NCI-H2029 (cell line): ENCODE measurements at places on chromosomes 2 and 18.

DNA sequence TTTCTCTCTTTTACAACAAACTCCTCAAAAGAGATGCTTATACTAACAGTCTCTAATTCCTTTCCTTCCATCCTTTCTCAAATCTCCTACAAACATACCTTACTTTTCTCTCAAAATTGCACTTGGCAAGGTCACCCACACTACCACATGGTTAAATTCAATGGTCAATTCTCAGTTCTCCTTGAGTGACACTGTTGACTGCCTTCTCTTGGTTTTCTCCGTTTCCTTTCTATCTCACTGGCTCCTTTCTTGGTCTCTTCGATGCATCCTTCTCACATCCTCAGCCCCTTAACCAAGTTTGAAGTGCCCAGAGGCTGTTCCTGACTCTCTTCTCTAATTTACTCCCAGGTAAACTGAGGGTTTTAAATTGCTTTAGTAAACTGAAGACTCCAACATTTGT, 12.5 kb downstream of the C1D start:
- DNase-seq: no peak

DNA sequence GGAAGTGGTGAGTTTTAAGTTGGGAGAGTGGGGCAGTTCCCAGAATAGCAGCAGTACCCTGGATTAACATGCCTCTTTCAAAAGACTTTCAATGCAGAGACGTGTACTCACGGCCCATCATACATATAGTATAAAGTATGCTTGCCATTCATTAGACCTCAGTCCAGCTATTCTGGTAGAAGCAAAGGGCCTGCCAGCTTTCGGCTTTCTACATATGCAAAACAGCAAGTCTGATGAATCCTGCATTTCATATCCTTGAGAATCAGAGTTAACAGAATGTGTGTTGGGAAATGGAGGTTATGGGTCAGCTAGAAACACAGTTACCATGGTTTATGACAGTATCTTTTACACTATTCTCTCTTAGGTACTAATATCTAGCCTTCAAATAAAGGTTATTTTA, 27.5 kb downstream of the SATB2 start:
- no peak for DNase-seq

- DNase-seq: no peak
These were observed 11.5 kb upstream of the MBP start for GRCh38 chr18:77144046-77144445.

- no peak for DNase-seq
These were observed 67.3 kb downstream of the INPP4A start for GRCh38 chr2:98511981-98512380.

DNA sequence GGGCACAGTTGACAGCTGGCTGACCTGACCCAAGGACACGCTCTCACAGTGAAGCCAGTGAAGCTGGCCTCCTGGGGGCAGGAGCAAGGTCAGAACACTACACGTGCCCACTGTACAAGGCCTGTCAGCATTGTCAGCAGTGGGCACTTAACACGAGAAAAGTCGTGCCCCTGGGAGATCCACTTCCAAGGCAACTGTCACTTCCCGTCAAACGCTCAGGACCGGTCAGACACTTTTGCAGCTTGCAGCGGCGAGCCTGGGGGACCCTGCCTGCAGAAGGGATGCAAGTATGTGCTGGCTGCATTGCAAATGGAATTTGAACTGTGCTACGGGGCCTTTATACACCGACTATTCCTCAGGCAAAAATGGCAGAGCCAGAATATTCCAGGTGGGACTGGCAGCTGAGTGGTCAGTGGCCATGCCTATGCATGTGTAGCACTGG, 176.2 kb downstream of the BCL2 start:
- DNase-seq: no peak

- DNase-seq: no peak
These were observed 30.0 kb downstream of the PPP3R1 start for GRCh38 chr2:68222287-68222686.

- no peak for DNase-seq
These were observed 105.8 kb upstream of the TTN start for GRCh38 chr2:178913049-178913441.

DNA sequence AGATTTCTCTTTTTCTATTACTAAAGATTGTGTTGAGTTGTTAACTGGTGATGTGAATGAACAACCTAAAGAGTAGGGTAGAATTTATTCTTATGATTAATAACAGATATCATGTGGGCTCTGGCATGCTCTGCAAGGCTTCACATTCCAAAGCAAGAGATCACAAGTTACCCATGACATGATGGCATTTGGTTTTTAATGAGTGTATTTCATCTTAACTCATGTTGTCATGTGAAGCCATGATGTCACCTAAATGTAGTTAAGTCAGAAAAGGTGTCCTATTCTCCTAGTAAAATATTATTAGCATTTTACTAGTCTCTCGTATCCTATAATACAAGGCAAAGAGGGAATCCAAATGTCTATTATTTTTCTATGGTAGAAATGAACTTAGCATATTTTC, 678.0 kb downstream of the ARHGAP15 start:
- no peak for DNase-seq

GRCh38 chr2:10559634-10560224, 111.6 kb upstream of the ODC1 start:
- DNase-seq: no peak

- DNase-seq: no peak
These were observed 15.7 kb upstream of the DARS1 start for GRCh38 chr2:136001131-136001530.

GRCh38 chr2:68871159-68871764, at the start of gene BMP10:
Gene BMP10, minus strand, starts transcription at chr2:68871397. Its CDS starts 39 bp downstream, at chr2:68871358.
- no peak for DNase-seq

GRCh38 chr2:224442071-224442967, 40.4 kb upstream of the FAM124B start:
- peak; percentile 35 for DNase-seq

DNA sequence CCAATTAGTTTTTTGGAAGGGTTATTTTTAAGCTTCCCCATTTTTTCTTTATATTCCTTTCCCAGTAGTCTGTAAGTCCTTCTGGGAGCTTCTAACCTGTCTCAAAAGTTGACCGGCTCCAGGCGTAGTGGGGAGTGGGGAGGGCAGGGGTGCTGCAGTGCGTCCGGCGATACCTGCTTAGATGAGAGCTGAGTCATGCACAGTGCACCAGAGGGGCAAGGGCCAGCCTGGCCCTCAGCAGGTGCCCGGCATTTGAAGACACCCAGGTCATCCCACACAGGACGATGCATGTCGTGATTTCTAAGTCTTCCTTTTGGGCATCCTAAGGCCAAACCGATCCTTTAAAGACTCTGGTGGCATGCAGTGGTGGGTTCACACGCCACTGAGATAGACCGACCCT, 73.4 kb downstream of the TPO start:
- DNase-seq: no peak

- no peak for DNase-seq
These were observed 1326.0 kb downstream of the LRP1B start for GRCh38 chr2:140804700-140805260.

GRCh38 chr2:167771628-167772027, 475.8 kb downstream of the STK39 start:
- DNase-seq: no peak

GRCh38 chr18:486929-487740, 13.4 kb downstream of the COLEC12 start:
- no peak for DNase-seq

- no peak for DNase-seq
These were observed 72.7 kb downstream of the TWIST2 start for GRCh38 chr2:238920601-238921001.

- no peak for DNase-seq
These were observed 109.1 kb upstream of the RMDN2 start for GRCh38 chr2:37816036-37816435.

GRCh38 chr2:54514822-54515569, 58.9 kb downstream of the SPTBN1 start:
- no peak for DNase-seq

GRCh38 chr2:4073026-4073569, 369.7 kb downstream of the DCDC2C start:
- no peak for DNase-seq

GRCh38 chr2:206563374-206563773, 78.9 kb upstream of the FAM237A start:
- DNase-seq: no peak

DNA sequence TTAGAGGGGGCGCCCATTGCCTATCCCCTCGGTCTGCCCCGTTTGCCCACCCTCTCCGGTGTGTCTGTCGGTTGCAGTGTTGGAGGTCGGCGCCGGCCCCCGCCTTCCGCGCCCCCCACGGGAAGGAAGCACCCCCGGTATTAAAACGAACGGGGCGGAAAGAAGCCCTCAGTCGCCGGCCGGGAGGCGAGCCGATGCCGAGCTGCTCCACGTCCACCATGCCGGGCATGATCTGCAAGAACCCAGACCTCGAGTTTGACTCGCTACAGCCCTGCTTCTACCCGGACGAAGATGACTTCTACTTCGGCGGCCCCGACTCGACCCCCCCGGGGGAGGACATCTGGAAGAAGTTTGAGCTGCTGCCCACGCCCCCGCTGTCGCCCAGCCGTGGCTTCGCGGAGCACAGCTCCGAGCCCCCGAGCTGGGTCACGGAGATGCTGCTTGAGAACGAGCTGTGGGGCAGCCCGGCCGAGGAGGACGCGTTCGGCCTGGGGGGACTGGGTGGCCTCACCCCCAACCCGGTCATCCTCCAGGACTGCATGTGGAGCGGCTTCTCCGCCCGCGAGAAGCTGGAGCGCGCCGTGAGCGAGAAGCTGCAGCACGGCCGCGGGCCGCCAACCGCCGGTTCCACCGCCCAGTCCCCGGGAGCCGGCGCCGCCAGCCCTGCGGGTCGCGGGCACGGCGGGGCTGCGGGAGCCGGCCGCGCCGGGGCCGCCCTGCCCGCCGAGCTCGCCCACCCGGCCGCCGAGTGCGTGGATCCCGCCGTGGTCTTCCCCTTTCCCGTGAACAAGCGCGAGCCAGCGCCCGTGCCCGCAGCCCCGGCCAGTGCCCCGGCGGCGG, 1.7 kb downstream of the MYCN start:
- no peak for DNase-seq

DNA sequence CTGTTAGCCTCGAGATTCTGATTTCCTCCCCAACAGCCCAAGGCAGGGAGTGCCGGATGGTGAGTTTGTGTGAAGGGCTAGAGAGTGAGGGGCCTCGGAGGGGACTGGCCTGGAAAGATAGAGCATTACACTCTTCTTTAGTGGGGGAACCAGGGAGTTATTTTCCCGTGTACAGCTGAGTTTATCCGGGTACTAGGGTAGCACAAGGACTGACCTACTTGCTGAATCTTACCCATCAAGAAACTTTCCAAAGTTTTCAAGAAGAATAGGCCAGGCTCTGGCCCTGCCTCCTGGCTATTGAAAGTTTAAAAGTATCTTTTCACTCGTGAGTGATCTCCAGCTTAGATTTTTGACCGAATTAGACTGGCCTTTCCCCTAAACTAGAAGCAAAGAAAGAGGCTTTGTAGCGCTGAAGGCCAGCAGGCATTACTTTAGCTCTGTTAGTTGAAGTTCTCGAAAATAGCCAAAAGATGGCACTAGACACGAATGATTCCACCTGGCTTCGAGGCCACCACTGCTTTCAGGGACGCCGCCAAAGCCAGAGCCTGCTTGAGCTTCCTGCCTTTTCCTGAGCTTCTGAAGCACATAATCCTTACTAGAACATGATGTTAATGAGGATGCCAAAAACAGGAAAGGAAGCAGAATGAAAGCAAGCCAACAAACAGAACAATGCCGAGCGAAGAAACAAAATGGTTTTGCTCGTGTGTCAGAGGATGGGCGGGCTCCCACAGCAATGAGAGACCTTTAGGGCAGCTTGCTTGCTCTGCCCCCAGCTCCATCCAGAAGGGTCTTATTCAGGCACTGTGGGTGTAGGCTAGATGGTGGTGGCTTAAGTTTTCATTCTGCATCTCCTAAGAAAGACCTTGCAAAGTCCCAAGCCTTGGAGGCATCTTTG, 55.8 kb downstream of the TSN start:
- peak; percentile 55 for DNase-seq

- DNase-seq: no peak
These were observed 289.8 kb upstream of the UBE2E3 start for GRCh38 chr2:180690611-180691010.

DNA sequence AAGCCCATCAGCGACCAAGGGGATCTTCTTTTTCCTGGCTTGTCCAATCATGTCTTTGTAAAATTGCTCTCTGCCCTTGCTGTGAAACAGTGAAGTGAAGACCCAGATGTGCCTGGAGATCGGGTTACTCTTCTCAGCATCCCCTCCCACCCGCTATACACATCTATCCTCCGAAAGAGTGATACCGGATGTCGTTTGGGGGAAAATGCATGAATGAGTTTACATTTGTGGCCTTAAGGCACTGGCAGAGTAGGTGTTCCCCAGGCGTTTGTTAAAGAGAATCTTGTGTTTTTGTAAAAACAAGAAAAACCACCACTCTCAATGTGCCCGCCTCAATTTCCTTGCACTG, 528.3 kb downstream of the CMPK2 start:
- no peak for DNase-seq

DNA sequence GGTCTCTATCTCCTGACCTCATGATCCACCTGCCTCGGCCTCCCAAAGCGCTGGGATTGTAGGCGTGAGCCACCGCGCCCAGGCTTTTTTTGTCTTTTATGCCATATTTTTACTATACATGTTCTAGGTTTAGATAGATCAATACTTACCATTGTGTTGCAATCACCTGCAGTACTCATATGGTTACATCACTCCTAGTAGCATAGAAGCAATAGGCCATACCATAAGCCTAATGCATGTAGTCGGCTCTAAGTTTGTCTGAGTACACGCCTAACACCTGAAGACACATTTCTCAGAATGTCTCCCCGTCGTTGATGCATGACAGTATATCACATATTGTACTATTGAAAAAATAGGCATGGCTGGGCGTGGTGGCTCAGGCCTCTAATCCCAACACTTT, 27.1 kb upstream of the TGIF1 start:
- no peak for DNase-seq

DNA sequence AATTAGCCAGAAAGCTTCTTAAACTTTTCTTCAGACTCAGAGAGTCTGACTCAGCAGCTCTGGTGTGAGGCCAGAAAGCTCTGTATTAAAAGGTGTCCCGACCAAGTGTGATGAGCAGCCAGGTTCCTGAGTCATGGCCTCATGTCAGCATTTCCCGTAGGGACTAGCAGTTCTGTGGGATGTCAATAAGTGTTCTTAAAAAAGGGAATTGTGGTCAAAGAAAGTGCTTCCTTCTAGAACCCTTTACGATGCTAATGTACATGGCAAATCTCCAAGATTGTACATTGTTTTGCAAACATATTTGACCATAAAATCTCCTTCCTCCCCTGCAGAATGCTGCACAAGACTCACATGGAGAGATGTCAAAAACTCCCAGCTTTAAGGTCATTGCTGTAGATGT, 80.1 kb downstream of the PLA2R1 start:
- no peak for DNase-seq

DNA sequence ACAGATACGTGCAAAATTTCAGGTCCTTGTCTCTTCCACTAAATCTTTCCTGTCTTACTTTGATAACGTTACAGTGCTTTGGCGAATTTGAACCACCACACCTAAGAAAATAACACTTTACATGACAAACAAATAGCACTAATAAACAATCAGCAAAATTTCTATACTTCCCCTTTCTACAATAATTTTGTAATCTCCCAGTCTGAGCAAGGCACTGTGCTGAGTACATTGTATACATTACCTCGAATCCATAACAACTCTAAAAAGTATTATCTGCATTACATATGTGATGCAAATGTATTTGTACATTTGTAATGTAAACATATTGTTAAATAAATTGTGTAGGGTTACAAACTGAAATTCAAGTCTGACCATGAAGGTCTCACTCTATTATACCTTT, 49.9 kb downstream of the RTN4 start:
- DNase-seq: no peak

GRCh38 chr18:49569724-49570123, 7.9 kb downstream of the LIPG start:
- DNase-seq: no peak

GRCh38 chr2:191635333-191636234, 42.4 kb upstream of the NABP1 start:
- no peak for DNase-seq
